ENCODE measurements at places on chromosomes 7 and 10. TPM values are rescaled to one million over a fixed set of nuclear protein-coding genes. Genes with fewer than 3 reads are reported as not detected.

Gene HYAL4
- 0.28 TPM for total RNA-seq

Gene VWDE
- 14.4 TPM for total RNA-seq

DNA sequence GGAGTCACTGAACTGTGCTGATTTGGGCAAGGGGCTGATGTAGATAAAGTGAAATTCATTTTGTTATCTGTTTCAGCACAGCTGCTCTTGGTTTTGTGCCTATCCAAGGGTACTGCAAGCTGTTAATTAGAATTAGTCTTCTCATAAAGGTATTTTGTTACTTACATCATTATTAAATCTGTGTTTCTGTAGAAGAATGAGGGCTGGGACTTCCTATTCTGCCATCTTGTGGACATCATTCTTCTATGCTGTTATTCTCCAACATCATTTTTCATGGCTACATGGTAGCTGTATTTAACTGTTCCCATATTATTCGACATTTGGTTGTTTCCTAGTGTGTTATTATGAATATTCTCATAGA lies 76.2 kb upstream of the CCDC71L start:
- no peaks in the 10 kb centered on the region for H3K27me3 ChIP-seq
- no peak overlapping the region for H3K4me3 ChIP-seq
- no peak for DNase-seq
- no peaks in the 10 kb centered on the region for H3K4me1 ChIP-seq
- no peaks in the 10 kb centered on the region for H3K36me3 ChIP-seq

GRCh38 chr10:124604214-124605000 lies 139.8 kb downstream of the FAM53B start:
- no peak for DNase-seq
- H3K27me3 ChIP-seq: no peaks in the 10 kb centered on the region
- H3K4me3 ChIP-seq: no peak overlapping the region
- no peak overlapping the region for H3K27ac ChIP-seq
- no peaks in the 10 kb centered on the region for H3K4me1 ChIP-seq

GRCh38 chr10:128874331-128874730 lies 592.7 kb upstream of the MGMT start:
- no peak for DNase-seq
- H3K36me3 ChIP-seq: no peaks in the 10 kb centered on the region
- peaks cover 4% of the 10 kb centered on the region for H3K4me1 ChIP-seq
- no peaks in the 10 kb centered on the region for H3K27me3 ChIP-seq
- no peak overlapping the region for H3K4me3 ChIP-seq
- H3K27ac ChIP-seq: no peak overlapping the region

Data from right atrium auricular region (tissue), 2 donors.